CD4-positive, alpha-beta T cell treated with Interferon gamma for 1 hour (primary cell): ENCODE measurements at places on chromosomes 13 and 19.

GRCh38 chr13:77729502-77730221, 32.2 kb downstream of the SLAIN1 start:
- no peak for DNase-seq

DNA sequence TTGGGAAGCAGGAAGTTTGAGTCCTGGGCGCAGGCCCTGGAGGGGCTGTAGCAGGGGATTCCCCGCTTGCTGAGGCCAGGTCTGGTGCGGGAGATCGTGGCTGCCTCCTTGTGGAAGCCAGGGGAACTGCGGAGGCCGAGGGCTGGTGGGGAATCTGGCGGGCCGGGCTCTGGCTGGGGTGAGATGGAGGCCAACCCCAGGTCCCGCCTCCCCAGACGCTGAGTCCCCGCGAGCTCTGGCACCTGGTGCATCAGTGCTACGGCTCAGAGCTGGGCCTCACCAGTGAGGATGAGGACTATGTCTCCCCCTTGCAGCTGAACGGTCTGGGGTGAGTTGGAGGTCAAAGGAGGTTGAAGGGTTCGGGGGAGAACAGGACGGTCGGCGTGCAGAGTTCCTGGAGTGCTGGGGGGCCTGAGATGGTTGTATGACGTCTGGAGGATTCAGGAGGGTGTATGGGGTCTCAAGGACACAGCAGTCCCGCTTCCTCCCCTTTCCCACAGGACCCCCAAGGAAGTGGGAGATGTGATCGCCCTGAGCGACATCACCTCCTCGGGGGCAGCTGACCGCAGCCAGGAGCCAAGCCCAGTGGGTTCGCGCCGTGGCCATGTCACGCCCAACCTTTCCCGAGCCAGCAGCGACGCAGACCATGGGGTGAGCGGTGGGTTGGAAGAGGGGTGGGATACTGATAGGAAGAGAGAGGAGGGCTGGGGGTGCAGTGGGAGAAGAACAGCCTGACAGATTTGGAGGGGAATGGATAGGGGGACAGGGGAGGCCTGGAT, 13.1 kb downstream of the GRAMD1A start:
- peak; percentile 81 for DNase-seq

DNA sequence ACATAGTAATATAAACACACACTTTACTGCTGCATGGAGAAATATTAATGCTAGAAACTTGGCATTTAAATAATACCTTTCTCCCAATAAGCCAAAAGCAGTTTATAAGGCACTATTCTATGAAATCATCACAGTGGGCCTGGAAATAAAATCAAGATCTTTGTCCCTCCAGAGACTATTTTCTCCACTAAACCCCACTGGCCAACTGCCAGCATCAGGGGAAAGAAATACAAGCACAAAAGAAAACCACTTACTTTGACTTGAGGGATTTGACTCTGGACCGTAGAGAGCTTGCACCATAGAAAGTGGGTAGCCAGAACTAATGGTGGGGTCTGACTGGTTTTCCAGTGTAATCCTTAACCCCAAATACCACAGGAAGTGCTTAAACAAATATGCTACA, 71.9 kb downstream of the DCLK1 start:
- no peak for DNase-seq

- DNase-seq, result no peak
These were observed at the start of gene DMPK for GRCh38 chr19:45782162-45782691. DMPK (minus strand) TSS chr19:45782490; CDS start chr19:45782352, 138 bp downstream.

DNA sequence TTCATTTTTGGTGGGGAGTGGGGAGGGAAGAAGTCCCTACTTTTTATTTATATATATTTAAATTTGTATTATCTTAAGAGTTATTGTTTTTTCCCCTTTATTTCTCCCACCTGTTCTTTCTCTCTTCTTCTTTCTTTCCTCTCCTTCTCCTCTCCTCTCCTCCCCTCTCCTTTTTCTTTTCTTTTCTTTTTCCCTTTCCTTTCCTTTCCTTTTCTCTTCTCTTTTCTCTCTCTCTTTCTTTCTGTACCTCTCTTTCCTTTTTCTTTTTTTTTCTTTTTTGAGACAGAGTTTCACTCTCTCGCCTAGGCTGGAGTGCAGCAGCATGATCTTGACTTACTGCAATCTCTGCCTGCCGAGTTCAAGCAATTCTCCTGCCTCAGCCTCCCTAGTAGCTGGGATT, 1.9 kb downstream of the BCKDHA start:
- DNase-seq, result no peak

GRCh38 chr13:37109051-37109678, 3.7 kb upstream of the CSNK1A1L start:
- no peak for DNase-seq

GRCh38 chr13:101003566-101003965, 329.0 kb upstream of the TMTC4 start:
- no peak for DNase-seq

DNA sequence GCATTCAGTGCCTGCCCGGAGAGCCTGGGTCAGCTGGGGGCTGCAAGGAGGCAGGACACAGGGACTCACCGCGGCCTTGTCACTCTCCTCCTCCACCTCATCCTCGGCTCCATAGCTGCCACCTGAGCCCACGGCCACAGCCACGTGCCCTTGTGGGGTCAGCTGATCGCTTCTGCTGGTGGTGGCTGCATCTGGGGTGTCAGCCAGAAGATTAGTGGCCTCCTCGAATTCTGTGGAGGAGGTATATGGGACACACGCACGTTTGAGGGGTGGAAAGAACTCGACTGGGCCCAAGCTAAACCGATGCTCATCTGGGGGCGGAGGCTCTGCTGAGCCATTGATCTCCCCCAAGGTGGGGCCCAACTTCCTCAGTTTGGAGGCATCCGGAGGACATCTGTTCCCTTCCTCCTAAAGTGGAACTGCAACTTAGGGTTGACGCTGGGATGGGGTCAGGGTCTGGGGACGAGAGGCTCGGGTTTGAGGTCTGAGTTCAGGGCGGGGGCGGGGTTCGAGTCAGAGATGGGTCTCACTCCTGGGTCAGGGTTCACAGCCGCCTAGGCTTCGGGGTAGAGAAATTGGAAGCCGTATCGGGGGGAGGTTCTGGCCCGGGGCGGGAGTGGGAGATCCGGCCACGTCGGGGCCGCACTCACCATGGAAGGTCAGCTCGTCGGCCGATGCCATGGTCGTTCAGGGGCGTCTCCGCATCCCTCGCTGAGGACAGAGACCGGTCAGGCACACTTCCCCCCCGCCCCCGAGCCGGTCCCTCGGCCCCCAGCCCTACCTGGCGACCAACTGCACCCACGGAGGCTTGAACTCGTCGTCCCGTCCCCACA, 493 bp downstream of the YIPF2 start:
- no peak for DNase-seq

GRCh38 chr19:50817941-50818858, 5.4 kb downstream of the KLK1 start:
- DNase-seq, result peak; percentile 48

GRCh38 chr19:50203281-50204080, at the start of gene MYH14:
MYH14 (plus strand) TSS chr19:50203622; CDS start chr19:50210366, 6,744 bp downstream.
- DNase-seq, result peak; percentile 26

GRCh38 chr13:101415358-101416174, 742 bp downstream of the NALCN start:
- DNase-seq, result no peak

DNA sequence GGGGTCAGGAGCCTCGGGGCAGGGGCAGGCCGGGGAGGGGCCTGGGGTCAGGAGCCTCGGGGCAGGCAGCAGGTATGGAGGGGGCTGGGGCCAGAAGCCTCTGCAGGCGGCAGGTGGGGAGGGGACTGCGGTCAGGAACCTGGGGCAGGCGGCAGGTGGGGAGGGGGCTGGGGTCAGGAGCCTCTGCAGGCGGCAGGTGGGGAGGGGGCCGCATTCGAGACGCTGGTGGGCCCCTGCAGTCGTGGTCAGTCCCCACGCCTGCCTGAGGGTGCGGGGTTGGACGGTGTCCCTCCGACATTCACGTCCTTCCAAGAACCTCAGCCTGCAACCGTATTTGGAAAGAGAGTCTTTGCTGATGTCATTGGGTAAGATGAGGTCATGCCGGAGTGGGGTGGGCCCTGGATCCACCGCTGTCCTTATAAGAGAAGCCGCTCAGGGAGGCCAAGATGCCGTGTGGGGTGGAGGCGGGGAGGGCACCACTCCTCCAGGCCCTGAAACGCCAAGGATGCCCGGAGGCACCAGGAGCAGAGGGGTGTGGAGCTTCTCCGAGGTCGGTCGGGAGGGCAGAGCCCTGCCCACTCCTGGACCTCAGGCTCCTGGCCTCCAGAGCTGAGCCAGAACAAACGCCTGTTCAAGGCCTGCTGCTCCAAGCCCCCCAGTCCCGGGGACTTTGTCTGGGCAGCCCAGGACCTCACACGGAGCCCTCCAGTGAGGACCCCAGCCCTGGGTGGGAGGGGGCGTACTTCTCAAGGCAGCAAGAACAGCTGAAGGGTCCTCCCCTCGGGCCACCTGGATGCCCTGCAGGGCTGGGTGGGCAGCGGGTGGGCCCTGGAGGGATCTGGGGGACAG, 30.1 kb downstream of the PIP5K1C start:
- DNase-seq, result no peak

GRCh38 chr13:51912091-51912490, 50.3 kb downstream of the CCDC70 start:
- DNase-seq, result no peak

DNA sequence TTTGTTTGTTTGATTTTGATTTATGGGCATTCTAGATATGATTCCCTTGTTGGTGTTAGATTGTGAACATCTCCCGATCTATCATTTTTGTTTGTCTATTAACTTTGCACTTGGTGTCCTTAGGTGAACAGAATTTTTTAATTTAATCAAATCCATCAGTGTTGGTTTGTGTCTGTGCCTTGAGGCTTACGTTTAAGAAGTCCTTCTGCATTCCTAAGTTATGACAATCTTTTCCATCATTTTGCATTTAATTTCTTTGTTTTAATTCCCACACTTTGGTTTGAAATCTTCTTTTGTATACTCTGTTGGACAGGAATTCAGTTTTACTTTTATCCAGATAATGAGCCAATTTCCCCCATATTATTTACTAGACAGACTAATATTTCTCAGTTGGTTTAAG, 421.7 kb downstream of the HS6ST3 start:
- DNase-seq, result no peak

- no peak for DNase-seq
These were observed 22.8 kb downstream of the APBA3 start for GRCh38 chr19:3738477-3739220.

- DNase-seq, result peak; percentile 96
These were observed at the start of gene CARS2 for GRCh38 chr13:110705826-110706569. CARS2 (minus strand) TSS chr13:110706116; CDS start chr13:110706093, 23 bp downstream.

DNA sequence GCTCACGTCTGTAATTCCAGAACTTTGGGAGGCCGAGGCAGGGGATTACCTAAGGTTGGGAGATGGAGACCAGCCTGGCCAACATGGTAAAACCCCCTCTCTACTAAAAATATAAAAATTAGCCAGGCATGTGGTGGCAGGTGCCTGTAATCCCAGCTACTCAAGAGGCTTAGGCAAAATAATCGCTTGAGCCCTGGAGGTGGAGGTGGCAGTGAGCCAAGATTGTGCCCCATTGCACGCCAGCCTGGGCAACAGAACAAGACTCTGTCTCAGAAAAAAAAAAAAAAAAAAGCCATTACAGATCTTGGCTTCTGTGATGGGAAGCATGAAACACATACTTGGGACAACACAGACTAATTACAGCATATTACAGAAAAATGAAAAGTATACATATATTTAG, 1404.5 kb upstream of the SPRY2 start:
- no peak for DNase-seq

DNA sequence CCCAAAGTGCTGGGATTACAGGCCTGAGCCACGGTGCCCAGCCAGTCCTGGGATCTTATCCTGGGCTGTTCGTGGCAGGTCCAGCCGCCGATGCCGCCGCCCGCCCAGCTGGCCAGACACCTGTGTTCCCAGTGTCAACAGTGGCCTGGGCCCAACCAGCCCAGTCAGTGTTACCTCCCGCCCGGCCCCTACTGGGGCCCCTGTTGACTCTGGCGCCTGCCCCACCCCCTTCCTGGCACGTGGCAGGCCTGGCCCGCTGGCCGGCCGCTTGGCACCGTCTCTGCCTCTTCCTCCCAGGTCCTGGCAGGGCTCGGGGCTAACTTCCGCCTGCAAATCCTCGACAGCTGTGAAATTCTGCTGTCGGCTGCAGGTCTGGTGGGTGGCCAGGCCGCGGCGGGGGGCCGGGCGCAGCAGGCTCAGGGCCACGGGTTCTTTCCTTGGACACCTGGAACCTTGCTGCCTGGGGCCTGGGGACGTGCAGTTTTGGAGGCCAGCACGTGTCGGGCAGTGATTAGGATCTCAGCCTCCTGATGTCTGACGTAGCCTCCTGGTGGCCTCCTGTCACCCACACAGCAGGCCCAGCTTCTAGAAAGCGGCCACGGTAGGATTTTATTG, 9.1 kb downstream of the ARID3A start:
- DNase-seq, result peak; percentile 41

DNA sequence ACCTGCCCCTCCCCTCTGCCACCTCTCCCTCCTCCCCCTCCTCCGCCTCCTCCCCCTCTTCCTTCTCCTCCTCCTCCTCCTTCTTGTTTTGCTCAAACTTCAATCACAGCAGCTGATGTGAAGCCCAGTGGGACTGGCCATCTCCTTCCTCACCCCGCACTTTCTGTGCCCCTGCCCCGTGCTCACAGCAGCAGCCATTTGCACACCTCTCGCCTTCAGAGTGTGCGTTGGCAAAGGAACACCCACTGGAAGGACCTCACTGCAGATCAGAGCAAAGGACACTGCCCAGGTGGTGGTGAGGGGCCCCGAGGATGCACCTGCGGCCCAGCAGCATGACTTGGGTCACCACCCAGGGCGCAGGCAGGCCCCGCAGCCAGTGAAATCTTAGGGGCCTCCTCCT, 98.8 kb downstream of the SOX1 start:
- DNase-seq, result no peak

GRCh38 chr19:29074579-29074978, 138.4 kb downstream of the UQCRFS1 start:
- DNase-seq, result no peak

GRCh38 chr19:13020002-13020414, 24.7 kb downstream of the NFIX start:
- no peak for DNase-seq

GRCh38 chr13:112997188-112998130, 28.4 kb downstream of the MCF2L start:
- DNase-seq, result no peak

GRCh38 chr19:18298601-18299000, 17.2 kb upstream of the JUND start:
- DNase-seq, result no peak

GRCh38 chr13:35961002-35961401, 170.2 kb downstream of the DCLK1 start:
- DNase-seq, result no peak

DNA sequence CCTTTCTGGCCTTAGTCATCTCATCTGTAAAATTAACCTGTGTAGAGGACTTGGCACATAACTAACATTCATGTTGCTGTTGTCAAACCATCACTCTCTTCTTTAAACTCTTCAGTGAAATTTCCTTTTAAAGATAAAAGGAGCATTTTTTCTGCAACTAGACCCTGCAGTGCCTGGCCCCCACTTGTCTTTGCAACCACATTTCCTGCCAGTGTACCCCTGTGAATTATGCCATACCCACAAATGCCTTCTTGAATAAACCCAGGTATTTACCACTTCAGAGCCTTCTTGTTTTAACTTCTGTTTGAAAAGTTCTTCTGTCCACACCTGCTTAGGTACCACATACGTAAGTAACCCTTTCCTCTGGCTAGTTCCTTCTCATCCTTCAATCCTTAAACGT, 118.8 kb downstream of the CDK8 start:
- no peak for DNase-seq
